ENCODE measurements at places on chromosomes 2 and 18.

GRCh38 chr2:100250645-100251044 is 71.7 kb downstream of the LONRF2 start:
- DNase-seq = no peak

- no peak for DNase-seq
Measured at GRCh38 chr18:39962546-39962945, 1992.5 kb upstream of the PIK3C3 start.

GRCh38 chr18:51520676-51521180 is 323.2 kb upstream of the MEX3C start:
- DNase-seq = no peak

GRCh38 chr2:224561234-224562005 is 23.7 kb downstream of the CUL3 start:
- DNase-seq = no peak

GRCh38 chr2:9538000-9538507 is 17.6 kb downstream of the ADAM17 start:
- no peak for DNase-seq

GRCh38 chr18:23619388-23619881 is 33.1 kb upstream of the NPC1 start:
- no peak for DNase-seq

DNA sequence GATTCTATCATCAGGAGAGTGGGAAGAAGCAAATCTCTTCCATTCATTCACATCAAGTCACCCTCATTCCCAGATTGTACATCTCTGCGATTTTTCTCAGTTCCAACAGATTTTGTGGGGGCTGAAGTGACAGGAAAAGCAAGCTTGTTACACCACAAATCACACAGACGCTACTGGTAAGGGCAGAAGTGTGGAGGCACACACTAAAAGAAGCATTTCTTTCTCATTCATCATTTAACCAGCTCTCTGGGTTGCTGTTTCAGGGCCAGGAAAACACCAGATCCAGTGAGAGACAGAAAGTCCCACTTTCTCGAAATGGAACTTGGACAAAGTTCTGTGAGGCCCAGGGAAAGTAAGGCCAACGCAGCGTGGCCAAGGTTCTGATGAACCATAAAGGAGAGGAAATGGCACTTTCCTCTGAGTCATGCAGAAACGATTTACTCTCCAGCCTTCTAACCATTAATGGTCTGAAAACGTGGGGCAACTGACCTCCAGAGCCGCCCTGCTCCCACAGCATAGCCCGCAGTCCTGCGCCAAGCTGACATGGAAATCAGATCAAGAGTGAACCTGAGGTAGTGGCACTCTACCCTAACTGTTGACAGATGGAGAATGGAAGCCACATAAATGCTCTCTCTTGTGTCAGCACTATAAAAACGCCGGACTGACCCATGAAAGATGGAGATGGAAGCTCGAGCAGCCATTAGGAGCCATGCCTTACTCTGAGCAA is 191.0 kb downstream of the C1D start:
- no peak for DNase-seq

GRCh38 chr2:238290715-238291549 is 2.5 kb upstream of the PER2 start:
- DNase-seq = no peak

GRCh38 chr18:23828426-23828825 is 139.2 kb downstream of the LAMA3 start:
- DNase-seq = no peak

DNA sequence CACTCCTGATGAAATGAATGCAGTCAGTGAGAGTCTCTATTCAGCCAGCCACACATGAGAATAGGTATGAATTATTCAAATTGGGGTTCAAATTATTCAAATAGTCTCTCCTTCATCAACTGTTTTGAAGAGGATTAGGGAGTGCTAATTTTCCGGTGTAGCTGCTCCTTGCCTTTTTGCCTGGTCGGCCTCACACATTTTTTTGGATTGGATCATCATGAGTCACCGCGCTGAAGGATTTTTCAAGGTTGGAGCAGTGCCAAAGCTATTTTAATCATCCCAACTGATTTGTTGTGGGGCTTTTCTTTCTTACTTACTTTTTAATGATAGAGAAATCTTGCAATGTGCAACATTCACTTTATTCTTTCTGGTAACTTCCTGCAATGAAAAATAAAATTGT is 2.4 kb upstream of the DTNA start:
- DNase-seq = no peak

Measured in NCI-H2107 (cell line).